NCI-H2171 treated with DMSO at 0.1 percent for 48 hours (cell line): ENCODE measurements at places on chromosomes 7 and 10.

GRCh38 chr10:32376771-32377170, 29.8 kb upstream of the EPC1 start:
- no peak for DNase-seq

GRCh38 chr7:131538813-131539179, 17.6 kb downstream of the PODXL start:
- DNase-seq: peak; percentile 75

- DNase-seq: no peak
These were observed 78.4 kb upstream of the CACNA2D1 start for GRCh38 chr7:82521906-82522445.

- no peak for DNase-seq
These were observed 13.3 kb downstream of the ITPRIP start for GRCh38 chr10:104324931-104325330.

GRCh38 chr7:123995617-123996326, 37.1 kb downstream of the TMEM229A start:
- DNase-seq: no peak

GRCh38 chr7:22192801-22193200, 164.2 kb downstream of the RAPGEF5 start:
- DNase-seq: peak; percentile 91

- DNase-seq: no peak
These were observed 77.2 kb upstream of the CHST15 start for GRCh38 chr10:124170631-124171030.

GRCh38 chr10:2619472-2619871, 447.9 kb upstream of the PFKP start:
- DNase-seq: peak; percentile 16

DNA sequence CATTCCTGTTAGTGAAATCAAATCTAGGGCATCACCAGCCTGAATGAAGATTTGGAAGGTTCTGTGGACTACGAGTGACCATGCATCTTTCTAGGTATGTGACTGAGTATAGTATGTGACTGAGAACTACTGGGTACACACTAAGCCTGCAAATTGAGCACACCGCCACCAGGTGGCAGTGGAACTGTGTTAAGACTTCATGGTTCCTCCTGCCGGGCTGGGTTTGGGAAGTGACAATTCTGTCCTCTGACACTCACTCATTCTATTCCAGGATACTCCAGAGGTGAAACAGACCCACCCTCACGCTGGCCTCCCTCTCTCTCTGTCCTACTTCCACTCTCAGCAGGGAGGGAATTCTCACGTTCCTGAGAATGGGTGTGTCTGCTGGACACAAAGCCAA, 84.0 kb upstream of the TMEM248 start:
- DNase-seq: no peak

GRCh38 chr10:75428434-75429158, 2.8 kb upstream of the LRMDA start:
- no peak for DNase-seq

DNA sequence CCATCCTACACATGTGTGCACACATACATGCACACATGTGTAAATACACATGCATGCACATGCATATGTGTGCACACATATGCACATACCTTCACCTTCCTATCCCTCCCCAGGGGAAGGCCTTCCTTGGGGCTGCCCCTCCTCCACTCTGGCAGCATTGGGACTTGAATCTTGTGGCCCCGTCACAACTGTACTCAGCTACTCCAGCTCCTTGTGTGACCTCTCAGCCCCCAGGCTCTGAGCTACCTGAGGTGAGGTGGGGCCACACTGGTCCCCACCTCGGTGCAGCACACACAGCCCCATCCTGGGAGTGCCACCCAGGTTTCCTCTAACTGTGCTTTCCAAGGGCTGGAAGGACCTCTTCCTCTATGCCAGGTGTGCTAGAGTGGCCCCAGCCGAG, 116.0 kb downstream of the LHPP start:
- no peak for DNase-seq

DNA sequence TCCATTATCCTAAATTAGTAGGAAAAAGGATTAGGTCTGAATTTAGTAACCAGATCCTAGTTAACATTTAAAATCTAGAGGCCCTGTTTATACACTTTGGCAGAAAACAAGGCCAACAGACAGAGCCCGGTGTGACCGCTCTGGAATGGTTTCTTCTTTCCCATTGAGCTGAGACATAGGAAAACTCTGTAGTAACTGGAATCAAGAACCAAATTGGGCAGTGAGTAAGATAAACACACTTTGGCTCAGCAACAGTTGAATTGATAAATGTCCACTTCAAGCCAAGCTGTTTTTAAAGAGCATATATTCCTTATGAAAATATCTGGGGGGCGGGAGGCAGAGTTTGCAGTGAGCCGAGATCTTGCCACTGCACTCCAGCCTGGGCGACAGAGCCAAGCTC, 343.7 kb upstream of the SEMA3A start:
- DNase-seq: no peak

DNA sequence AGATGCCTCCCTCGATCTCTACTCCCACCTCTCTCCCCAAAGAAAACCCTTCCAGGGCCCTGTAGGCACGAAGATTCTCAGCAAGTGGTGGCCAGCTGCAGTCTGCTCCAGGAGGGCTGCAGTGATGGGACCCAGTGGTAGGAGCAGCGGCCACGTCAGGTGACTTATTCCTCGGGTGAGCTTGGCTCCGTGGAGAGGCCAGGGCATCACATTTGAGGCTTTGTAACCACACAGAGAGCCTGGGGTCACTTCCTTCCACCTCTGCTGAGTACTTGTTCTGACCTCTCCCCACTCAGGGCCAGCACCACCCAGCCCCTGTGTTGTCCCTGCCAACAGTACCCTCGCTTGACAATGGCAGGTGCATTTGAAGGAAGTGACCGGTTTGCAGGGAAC, 17.9 kb upstream of the EN2 start:
- DNase-seq: no peak

DNA sequence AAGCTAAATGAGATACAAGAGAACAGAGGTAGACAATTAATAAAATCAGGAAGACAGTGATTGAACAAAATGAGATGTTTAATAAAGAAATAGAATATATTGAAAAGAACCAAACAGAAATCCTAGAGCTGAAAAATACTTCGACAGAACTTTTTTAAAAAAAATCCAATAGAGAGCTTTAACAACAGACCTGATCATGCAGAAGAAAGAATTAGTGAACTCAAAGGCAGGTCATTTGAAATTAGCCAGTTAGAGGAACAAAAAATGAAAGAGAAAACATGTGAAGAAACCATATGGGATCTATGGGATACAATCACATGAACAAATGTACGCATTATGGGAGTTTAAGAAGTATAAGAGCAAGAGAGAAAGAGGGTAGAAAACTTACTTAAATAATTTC, 37.3 kb upstream of the ADRA2A start:
- DNase-seq: no peak

GRCh38 chr10:103125323-103126267, 67.5 kb downstream of the NT5C2 start:
- DNase-seq: peak; percentile 9

- no peak for DNase-seq
These were observed 11.1 kb upstream of the CYP2E1 start for GRCh38 chr10:133516057-133516456.

GRCh38 chr7:12013983-12014382, 182.0 kb upstream of the THSD7A start:
- no peak for DNase-seq

GRCh38 chr10:25068152-25069058, 52.0 kb downstream of the THNSL1 start:
- DNase-seq: no peak

DNA sequence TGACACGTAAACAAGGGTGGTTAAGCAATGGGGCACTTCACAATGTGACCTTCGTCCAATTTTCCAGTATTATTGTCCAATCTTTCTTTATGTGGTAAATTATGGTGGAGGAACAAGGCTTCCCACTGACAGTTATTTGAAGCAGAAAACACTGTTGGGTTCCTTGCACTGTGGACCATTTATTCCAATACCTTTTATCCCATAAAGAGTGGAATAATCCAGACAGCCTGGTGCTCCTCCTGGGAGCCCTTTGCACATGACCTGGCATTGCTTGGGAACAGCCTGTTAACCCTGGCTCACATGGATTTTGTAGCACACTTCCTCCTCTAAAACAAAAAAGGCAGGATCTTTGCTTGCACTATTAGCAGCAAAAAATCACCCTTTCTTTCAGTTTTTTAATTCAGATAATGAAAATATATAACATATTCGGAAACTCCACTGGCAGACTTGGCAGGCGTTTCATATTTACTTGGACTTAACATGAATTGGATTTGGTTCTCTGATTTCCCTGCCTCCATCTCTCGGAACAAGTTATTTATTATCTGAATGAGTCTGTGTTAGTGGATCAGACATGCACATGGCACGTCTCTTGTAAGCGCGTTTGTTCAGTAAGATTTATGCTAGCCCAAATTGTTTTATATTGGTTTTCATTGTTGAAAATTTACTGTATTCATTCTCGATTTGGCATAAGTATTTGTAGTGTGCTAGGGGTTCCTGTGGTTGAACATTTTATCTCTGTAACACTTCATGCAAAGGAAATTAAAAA, 59.3 kb downstream of the BMPER start:
- no peak for DNase-seq

GRCh38 chr7:33395340-33395739, 266.0 kb downstream of the BBS9 start:
- DNase-seq: peak; percentile 92

- no peak for DNase-seq
These were observed 64.9 kb downstream of the EEPD1 start for GRCh38 chr7:36217961-36218284.

- no peak for DNase-seq
These were observed 57.7 kb upstream of the IGFBP3 start for GRCh38 chr7:45978731-45979211.

- DNase-seq: peak; percentile 83
These were observed 141.6 kb downstream of the PRKAG2 start for GRCh38 chr7:151735186-151735850.

GRCh38 chr7:50792342-50793119, 9.8 kb upstream of the GRB10 start:
- DNase-seq: no peak

DNA sequence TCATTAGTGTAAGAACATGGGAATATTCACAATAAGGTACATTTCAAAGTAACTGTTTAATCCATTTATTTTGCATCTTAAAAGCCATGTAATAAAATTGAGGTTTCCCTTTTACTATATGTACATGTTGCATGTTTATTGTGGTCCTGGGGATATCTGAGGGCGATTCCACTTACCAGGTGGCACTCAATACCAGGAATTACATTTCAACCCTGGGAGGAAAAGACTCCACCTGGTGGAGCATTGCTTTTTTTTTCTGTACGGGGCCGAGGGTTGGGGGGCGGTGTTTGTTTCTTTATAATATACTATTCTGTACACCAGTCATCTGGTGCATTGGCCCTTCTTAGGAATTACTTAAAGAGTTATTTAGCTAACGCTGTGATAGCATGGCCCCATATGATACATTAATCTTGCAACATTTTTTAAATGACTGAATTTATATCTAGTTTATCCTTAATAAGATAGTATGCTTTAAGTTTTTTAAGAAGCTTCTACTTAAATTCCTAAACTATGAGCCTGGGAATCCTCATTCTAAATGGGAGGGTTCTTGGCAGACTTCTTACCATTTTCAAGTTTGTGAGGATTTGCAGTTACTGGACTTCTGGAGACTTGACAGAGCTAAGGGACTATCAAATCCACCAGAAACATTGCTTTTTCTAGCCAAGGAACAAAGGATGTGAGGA, 7.2 kb upstream of the HGF start:
- DNase-seq: peak; percentile 5

DNA sequence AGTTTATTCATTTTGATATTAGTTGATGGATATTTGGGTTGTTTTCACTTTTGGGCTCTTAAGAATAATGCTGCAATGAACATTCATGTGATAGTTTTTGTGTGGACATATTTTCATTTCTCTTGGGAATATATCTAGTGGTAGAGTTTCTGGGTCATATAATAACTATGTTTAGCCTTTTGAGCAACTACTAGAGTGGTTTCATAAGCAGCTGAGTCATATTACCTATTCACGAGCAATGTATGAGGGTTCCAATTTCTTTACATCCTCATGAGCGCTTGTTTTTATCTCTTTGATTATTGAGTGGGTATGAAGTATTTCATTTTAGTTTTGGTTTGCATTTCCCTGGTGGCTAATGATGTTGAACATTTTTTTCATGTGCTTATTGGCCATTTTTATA, 182.6 kb downstream of the PON1 start:
- no peak for DNase-seq

- DNase-seq: no peak
These were observed 36.3 kb upstream of the CDK6 start for GRCh38 chr7:92872701-92873100.

- no peak for DNase-seq
These were observed 16.5 kb upstream of the PRKAG2 start for GRCh38 chr7:151893405-151893923.

GRCh38 chr7:18721429-18721828, 225.9 kb downstream of the HDAC9 start:
- no peak for DNase-seq

- no peak for DNase-seq
These were observed 340.3 kb downstream of the FRMD4A start for GRCh38 chr10:13990392-13990805.

DNA sequence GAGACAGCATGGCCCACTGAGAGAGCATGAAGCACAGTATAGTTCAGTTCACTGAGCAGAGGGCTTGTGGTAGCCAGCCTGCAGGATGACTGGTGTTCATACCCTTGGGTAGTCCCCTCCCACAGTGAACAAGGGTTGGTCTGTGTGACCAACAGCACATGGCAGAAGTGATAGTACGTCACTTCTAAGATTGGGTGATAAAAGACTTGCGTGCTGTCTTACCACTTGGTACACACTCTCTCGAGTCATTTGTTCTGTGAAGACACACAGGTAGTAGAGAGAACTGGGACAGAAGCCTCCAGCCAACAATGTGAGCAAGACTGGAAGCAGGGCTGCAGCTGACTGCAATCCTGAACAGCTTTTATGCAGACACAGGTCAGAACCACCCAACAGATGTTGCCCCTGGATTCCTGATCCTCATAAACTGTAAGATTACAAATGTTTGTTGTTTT, 14.6 kb downstream of the EPC1 start:
- no peak for DNase-seq
